ENCODE measurements at places on chromosomes 3 and 15. TPM values are rescaled to one million over a fixed set of nuclear protein-coding genes. Genes with fewer than 3 reads are reported as not detected.

Gene SLC28A2
- polyA plus RNA-seq = 0.13 TPM

Gene GOLGA8T
- polyA plus RNA-seq = not detected

Gene PRR20G
- not detected for polyA plus RNA-seq

- DNase-seq = no peak
Observed at GRCh38 chr3:104523136-104523535, 843.6 kb upstream of the ALCAM start.

DNA sequence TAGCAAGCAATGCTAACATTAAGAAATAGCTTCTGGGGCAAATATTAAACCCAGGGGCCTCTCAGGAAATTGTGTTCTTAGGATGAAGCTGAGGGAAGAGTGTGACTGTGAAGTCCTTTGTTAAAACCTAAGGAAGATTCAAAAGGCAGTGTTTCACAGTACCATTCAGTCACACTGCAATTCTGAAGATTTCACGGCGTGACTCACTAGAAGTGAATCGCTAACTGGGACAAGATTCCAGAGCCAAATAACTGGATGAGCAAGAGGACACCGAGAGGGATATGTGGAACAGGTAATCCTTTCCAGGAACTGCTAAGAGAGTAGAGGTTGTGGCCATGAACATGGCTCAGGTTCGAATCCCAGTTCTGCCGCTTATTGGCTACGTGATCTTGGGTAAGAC, 61.8 kb upstream of the SMAD3 start:
- DNase-seq = no peak

DNA sequence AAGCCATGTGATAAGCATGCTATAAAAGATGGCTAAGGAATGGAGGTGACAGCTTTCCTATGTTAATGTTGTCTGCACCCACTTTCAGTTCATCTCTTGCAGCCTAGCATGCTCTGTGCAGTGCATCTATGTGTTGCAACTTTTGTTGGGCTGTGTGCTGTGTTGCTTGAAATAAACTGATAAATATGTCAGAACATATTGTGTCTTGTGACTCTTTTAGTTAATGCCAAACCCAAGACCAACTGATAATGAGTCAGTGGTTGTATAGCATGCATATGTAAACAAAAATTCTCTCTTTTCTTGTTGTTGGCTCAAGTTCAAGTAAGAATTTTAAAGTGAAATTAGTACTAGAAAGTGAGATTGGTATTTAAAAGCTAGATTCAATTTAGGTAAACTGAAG, 37.0 kb upstream of the SCN10A start:
- DNase-seq = no peak

- DNase-seq = no peak
Observed at GRCh38 chr15:92510163-92510882, 116.6 kb downstream of the ST8SIA2 start.

DNA sequence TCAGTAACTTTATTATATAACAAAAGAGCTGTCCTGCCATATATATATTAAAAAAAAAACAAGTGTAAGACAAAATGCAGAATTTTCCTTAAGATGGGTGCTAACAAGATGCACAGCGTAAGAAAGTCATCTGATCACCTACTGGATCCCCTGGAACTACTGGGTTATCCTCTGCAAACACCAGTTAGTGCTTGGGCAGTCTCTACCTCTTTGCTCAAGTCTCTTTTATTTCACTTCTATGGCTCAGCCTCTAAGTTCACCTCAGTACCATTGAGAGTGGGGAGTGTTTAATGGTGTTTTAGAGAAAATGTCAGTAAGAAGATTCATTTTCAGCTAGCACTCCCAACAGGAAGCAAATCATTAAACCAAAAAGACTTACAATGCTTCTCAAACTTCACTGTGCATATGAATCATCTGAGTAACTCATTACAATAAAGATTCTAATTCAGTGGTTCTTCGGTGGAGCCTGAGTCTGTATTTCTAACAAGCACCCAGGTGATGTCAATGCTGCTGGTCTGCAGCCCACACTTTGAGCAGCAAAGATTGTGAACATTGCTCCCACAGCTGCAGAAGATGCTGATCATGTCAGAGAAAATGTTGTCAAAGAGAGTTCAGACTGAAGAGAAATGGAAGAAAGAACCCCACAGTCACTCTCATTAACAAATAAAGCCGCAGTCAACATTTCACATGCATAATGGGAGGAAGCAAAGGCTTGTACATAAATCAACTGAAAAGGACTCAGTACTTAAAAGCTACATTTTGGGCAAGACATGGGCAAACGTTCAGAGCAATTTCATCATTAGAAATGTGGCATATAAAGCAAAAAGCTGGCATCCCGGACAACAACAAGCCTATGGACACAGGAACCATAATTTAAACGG, 227.1 kb upstream of the ATP11B start:
- no peak for DNase-seq

DNA sequence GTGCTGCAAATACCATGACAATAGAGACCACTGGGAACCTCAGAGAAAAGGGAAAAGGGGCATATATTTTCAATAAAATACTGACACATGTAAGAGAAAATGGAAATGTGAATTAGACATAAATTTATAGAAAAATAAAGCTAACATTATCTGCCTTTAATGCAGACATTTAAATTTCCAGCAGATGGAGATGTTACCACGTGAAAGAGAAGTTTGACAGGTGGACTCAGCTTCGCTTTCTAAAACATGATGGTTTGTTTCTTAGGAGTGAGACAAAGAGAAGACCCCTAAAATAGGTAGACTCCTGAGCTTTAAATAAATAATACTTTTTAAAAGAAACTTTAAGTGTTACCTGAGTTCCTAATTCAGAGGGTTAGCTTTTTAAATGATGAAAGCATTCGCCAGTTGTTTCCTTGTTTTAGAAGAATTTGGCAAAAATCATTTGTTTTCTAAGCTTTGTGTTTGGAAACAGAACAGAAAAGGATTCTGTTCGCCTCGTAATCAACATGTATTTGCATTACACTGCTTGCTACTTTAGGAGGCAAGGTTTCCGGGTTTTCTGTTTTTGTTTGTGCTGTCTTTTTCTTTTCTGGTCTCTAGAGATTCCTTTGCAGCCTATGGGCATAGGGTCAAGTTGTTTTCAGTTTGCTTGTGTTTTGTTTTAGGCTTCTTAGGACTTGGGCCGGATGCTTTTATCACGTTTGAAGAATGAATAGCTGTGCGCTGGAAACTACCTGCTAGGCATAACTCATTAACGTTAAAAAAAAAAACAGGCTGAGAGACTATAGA, 271.4 kb downstream of the THSD4 start:
- DNase-seq = no peak

DNA sequence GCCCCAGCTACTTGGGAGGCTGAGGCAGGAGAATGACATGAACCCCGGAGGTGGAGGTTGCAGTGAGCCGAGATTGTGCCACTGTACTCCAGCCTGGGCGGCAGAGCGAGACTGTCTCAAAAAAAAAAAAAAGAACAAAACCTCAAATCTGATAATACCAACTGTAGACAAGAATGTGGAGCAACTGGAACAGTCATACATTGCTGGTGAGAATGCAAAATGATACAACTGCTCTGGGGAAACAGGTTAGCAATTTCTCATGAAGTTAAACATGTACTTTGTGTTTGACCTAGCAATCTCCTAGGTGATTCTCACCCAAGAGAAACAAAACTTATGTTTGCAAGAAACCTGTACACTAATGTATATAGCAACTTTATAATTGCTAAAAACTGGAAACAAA, 4.4 kb upstream of the VHL start:
- no peak for DNase-seq

DNA sequence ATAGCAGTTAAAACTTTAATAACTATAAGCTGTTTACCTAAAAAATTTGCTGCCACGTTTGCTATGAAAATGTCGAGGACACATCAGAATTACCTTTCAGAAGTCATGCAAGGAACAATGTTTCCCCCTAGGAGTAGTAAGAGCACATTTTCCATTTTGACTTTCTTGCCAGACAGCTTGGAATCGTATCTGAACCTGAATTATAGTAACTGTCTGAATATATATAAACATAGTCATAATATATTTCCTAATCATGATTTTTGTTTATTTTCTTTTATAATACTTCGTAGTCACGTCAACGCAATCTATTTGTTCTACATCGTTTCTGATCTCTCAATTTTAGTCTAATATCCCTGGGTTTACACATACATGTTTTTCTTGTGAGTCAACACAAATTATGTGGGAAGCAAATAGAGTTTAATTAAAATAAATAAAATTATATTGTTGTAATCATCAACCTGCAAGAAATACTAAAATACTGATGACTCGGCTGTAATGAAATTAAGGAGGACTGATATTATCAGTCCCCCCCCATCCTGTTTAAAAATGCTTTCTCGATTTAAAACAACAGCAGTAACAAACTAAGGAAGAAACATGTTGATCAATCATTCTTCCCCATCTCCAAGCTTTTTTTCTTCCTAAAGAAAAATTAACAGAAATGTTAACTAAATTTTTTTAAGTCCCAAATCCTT, 78.4 kb downstream of the MME start:
- DNase-seq = peak; percentile 14

DNA sequence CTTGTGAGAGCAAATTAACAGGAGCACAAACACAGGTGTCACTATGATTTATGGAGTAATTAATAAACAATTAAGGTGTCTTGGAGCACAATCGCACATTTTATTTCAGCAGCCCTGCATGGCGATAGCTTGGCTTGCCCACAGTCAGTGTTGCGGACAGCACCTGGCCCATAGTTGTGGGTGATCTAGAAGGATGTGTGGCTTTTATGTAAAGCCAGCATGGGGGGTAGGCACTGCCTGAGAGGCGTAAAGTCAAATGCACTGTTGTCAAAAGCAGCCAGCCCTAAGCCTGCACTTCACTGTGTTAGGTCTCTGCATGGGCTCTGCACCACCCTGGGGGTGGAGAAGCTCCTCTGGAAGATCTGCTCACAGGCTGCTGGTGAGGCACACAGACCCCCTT, 177.4 kb upstream of the PPP2R3A start:
- DNase-seq = no peak

DNA sequence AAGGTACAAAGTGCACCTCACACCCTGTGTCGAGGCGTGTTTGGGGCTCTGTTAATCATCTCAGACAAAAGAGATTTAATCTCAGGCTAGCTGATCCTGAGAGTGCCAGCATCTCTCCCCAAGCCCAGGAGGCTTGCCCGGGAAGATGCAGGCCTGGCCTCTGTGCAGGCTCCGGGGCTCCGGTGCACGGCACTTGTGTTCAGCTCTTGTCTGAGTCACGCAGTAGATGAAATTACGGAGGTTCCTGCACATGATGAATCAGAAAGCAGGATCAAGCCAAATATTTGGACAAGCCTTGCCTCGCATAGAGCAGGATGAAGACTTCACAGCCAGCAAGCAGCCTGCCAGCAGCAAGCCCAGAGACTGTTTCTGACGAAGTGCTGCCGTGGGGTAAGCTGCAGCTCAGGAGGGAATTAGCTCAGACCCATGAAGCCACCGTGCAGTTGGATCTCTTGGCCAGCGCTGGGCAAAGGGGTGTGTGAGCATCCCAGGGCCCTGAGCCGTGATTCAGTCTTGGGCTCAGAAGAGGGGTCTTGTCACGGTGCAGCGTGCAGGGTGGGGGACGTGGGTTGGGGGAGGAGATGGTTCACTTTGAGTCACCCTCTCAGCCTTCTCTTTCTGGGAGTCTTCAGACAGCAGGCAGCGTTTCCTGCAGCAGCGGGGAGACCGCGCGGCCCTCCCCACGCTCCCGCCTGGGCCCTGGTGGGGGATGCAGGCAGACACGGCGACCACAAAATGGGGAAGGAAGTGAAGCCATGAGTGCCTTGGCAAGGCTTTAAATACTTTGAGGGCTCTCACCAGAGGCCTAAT, 89.2 kb upstream of the MEF2A start:
- no peak for DNase-seq

DNA sequence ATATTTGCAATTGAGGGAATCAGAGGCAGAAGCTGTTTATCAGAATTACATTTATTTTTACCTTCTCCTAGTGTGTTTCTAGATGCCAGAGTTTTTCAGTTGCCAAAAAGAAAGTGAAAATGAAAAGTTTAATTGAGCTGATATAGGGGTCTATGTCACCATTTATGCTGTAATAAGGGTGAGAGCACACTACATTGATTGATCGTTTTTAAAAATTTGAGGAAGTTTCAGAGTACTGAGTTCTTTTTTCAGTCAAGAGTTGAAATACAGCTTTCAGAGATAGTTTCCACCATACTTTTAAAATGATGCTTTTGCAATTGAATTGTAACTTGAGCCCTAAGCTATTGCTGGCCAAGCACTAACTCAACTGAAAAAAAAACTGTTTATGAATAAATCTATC, 326.9 kb downstream of the UNC13C start:
- no peak for DNase-seq

DNA sequence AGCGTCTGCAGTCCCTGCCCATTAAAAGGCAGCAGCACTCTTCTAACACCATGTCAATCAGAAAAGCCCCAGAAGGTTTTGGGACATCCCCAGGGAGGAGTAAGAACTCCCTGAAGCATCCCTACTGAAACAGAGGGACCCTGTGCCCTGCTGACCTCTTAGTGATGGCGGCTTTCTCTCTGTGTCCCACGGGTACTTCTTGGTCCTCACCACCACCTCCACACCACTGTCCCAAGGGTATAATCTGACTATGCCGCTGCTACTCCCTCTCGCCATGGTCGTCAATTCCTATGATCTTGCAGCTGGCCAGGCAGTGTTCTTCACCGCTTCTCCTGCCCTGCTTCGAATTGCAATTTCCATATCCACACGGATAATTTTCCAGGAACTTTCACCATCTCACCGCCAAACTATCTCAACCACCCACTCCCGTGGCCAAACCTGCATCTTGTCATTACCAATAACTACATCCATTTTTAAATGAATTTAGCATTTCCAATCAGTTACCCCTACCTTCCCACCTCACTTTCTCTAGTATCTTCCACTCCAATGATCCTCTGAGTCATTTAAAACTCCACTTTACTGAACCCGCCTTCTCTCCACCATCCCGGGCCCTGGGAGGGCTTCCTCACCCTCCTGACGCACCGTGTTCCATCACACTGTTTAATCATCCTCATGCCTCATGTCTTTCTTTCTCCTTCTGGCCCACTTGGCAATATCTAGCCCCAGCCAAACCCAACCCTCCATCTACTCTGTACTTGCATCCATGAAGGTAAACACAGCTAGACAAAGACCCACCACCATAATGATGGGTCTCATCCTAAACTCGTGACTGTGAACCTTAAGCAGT, 23.7 kb downstream of the PRR23E start:
- no peak for DNase-seq

GRCh38 chr15:56146756-56147155, 96.9 kb downstream of the RFX7 start:
- DNase-seq = no peak

DNA sequence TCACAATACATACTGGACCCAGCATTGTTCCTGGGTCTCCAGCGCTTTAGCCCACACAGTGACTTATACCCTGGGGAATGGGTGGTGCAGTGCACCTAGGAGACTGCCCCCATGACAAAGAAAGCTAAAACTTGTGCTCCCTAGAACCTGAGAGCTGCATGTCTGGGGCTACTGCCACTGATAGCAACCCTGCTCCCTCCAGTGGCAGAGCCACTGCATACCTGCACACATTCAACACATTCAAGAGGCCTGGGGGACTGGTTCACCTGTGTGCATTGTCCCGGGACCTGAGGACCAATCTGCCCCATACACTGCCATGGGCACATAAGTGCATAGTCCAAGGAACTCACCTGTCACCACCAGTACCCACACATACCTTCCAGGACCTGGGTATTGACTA, 302.7 kb upstream of the MANF start:
- DNase-seq = no peak

GRCh38 chr15:89841962-89842361, 27.3 kb upstream of the ANPEP start:
- no peak for DNase-seq

GRCh38 chr3:172065967-172066762, 26.8 kb downstream of the FNDC3B start:
- DNase-seq = no peak

Measured in forelimb muscle (tissue), 1 donor.